NCI-H460 (cell line): ENCODE measurements at places on chromosomes 4 and X. TPM values are rescaled to one million over a fixed set of nuclear protein-coding genes. Genes with fewer than 3 reads are reported as not detected.

Gene FAM47B
- total RNA-seq, result not detected in 2 replicates

Gene STOX2
- total RNA-seq, result 2.2 and 4.4 TPM in 2 replicates

Gene PCDH19
- total RNA-seq, result 0.05 and 0.06 TPM in 2 replicates

Gene MAGEA6
- total RNA-seq, result not detected in 2 replicates

Gene UGT2B7
- total RNA-seq, result not detected in 2 replicates

Gene SPINK2
- not detected in 2 replicates for total RNA-seq

Gene FANCB
- 6.4 and 8.1 TPM in 2 replicates for total RNA-seq

Gene LUZP4
- total RNA-seq, result not detected in 2 replicates

Gene CSAG3
- total RNA-seq, result not detected in 2 replicates

Gene F8A3
- 0.30 and 1.0 TPM in 2 replicates for total RNA-seq

Gene USP51
- total RNA-seq, result 0.49 and 0.67 TPM in 2 replicates

Gene SOWAHB
- not detected in 2 replicates for total RNA-seq

Gene EBP
- total RNA-seq, result 39.8 and 48.9 TPM in 2 replicates

Gene TMEM187
- total RNA-seq, result 10.0 and 10.3 TPM in 2 replicates

Gene ARL9
- not detected in 2 replicates for total RNA-seq

Gene TMEM131L
- total RNA-seq, result 6.6 and 9.7 TPM in 2 replicates

Gene FATE1
- not detected in 2 replicates for total RNA-seq
